KG1 (cell line): ENCODE measurements at places on chromosomes 13 and 19.

DNA sequence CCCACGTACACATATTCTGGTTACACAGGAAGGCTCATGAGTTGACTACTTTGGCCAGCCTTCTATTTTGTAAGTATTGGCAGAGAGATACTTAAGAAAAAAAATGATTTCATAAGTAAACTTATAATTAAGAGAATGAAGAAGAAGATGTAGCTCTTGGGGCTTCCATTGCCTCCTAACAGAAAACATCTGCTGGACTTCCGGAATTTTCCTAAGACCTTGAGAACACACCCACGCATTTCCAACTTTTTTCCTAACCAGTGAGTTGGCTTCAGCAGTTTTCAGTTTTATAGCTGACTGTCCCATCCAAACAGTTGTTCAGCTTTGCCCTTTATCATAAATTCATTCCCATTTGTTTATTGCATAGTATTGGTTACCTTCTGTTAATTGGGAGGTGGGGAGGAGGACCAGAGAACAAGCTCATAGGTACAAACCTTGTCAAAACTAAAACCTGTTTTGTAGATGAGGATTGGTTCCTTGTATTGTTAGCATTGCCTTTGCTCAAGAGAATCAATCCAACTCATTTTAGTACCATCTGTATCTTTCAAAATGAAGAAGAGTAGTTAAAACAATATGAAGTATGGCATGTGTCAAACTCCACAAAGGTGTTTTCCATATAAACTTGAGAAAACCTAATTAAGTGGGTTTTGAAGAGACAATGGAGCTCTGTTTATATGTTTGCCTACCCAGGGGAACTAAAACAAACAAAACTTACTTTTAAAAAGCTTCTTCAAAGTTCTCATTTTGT is 93.9 kb downstream of the COL4A2 start:
- DNase-seq: no peak

DNA sequence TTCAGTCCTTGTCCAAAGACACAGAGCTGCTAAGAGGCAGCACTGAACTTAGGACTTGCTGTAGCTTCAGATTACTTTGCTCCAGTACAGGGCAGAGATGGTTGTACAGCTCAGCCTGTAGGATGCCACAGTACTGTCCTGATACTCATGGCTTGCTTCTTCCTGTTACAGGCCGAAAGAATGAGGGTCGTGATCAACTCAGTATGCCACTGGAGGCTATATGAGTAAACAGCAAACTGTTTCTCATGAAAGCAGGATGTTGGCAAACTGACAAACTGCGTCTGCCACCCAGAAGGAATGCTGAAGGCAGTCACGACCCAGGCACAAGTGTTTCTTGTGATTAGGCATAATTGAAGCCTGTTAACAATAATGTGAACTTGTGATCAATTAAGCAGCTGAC is 2.8 kb downstream of the ZNF749 start:
- DNase-seq: no peak

GRCh38 chr19:53909471-53910169 is 542 bp downstream of the CACNG7 start:
- no peak for DNase-seq

GRCh38 chr13:40793339-40793738 is 3.9 kb downstream of the SLC25A15 start:
- DNase-seq: no peak

GRCh38 chr19:39413911-39414608 is 1.6 kb downstream of the PLEKHG2 start:
- no peak for DNase-seq

GRCh38 chr13:89862691-89863036 is 1484.8 kb upstream of the MIR17HG start:
- DNase-seq: no peak

DNA sequence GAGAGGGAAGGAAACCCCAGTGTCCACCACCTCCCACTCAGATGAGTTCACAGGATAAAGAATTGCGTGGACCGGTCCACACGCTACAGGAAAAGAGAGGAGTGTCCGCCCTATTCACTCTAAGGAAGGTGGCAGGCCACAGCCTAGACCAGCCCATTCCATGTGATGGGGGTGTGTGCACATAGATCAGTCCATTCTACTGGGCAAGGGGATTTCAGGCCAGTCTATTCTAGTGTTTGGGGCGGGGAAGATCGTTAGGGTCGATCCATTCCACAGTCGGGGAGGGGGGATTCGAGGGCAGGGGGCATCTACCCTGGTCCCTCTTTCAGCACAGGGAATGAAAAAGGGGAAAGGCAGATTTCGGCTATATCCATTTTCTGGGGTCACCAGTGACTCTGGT is 7.8 kb downstream of the FIZ1 start:
- no peak for DNase-seq

GRCh38 chr13:42413484-42413815 is 141.5 kb downstream of the AKAP11 start:
- no peak for DNase-seq

GRCh38 chr19:17648097-17648660 is 40.0 kb downstream of the UNC13A start:
- DNase-seq: no peak

GRCh38 chr13:43537124-43537523 is 249.6 kb downstream of the ENOX1 start:
- no peak for DNase-seq

DNA sequence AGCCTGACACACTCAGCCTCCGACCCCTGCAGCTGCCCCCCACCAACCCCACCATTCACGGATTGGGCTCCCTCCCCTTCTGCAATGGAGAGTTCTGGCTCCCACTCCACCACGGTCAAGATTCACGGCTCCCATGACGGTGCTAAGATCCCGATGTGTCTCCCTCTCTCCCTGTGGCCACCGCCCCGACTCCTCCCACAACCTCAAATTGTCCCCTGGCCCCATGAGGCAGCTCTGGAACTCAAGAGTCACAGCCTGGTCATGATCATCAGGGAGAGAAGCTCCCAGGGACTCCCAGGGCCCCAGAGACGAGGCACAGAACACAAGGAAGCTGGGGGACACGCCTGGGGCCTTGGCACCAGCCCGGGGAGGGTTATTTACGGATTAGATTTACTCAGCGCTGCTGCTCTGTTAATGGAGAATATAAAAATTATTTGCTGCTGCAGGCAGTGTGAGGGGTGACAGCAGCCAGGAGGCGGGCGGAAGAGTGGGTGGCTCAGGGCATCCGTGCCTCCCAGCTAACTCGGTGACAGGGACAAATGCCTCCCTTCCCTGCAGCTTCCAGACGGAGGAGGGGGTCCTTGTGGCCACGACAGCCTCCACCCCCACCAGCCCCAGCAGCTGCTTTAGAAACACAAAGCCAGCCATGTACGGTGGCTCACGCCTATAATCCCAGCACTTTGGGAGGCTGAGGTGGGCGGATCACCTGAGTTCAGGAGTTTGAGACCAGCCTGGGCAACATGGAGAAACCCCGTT is 184.2 kb downstream of the PTPRS start:
- no peak for DNase-seq

GRCh38 chr13:44873461-44873860 is 115.8 kb downstream of the NUFIP1 start:
- no peak for DNase-seq

DNA sequence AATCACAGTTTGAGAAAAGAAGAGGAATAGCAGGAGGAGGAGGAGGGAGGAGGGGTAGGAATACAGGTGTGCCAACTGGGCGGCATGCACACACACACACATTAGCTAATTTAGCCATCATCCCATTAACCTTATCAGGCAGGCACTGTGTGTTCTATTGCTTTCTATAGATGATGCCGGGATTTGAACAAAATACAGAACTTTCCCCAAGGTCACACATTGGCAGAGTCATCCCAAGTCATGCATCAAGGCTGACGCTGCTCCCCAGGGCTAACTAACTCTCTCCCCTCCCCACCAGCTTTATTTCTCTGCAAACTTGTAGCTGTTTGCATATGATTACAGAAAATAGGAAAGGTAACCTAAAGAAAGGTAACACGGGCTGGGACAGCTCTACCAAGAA is 83.0 kb downstream of the NUFIP1 start:
- no peak for DNase-seq

GRCh38 chr13:110662091-110662490 is 43.8 kb downstream of the CARS2 start:
- no peak for DNase-seq

GRCh38 chr19:20359933-20360720 is 193.1 kb downstream of the ZNF486 start:
- no peak for DNase-seq

- DNase-seq: no peak
These were observed 30.7 kb downstream of the ZNF844 start for GRCh38 chr19:12095111-12095790.

- DNase-seq: peak; percentile 46
These were observed at the start of gene CD79A for GRCh38 chr19:41876847-41877832. Gene CD79A, plus strand, starts transcription at chr19:41877279. Its CDS starts 26 bp downstream, at chr19:41877305.

DNA sequence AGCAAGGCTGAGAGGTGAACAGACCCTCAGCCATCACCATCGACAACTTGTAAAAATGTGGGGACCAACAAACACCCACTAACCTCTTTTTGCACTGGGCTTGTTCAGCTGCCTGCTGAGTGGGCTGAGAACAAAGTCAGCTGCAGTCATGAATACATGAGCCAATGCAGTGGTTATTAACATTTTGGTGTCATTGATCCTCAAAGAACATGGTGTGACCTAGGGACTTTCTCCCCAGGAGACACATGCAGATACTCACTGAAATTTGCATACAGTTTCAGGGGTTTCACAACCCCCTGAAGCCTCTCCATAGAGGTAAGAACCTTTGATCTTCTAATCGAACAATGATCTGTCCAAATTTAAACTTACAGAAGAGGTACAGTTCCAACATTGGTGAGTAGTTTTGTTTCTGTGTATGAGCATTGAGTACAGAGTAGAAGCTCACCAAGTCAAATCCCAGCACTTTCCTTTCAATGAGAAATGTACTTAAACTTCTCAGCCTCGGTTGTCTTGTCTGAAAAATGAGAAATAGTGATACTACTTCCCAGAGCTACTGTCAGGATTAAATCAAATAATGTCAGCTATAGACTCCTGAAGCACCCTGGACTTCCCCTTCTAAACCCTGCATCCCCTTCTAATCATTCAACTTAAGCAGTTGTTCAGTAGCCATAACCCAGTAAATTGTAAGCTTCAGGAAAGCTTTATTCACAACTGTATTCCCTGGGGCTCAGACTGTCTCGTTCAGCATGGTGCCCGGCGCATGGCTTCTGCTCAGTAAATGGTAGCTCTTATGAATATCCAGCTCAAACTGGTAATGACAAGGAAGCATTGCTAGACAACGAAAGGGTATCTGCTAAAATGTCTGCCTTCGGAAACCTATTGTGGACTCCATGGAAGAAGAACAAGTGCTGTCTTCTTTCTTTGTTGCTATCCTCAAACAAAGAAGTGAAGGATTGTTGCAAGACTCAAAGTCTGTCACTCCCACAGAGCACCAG is 148.7 kb downstream of the FOXO1 start:
- no peak for DNase-seq

GRCh38 chr19:33883859-33884519 is 87.3 kb downstream of the KCTD15 start:
- DNase-seq: no peak

DNA sequence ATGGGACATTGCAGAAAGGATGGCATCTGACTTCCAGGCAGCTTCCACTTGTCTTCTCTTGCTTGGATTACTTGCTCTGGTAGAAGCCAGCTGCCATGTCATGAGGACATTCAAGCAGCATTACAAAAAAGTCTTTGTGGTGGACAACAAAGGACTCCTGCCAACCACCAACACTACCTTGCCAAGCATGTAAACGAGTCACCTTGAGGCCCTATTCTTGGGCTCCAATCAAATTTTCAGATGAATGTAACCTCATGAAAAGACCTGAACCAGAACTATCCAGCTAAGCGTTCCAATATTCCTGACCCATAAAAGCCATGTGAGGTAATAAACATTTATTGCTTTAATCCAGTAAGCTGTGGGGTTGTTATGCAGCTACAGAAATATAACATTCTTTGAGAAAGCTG is 12.5 kb downstream of the PROSER1 start:
- no peak for DNase-seq

DNA sequence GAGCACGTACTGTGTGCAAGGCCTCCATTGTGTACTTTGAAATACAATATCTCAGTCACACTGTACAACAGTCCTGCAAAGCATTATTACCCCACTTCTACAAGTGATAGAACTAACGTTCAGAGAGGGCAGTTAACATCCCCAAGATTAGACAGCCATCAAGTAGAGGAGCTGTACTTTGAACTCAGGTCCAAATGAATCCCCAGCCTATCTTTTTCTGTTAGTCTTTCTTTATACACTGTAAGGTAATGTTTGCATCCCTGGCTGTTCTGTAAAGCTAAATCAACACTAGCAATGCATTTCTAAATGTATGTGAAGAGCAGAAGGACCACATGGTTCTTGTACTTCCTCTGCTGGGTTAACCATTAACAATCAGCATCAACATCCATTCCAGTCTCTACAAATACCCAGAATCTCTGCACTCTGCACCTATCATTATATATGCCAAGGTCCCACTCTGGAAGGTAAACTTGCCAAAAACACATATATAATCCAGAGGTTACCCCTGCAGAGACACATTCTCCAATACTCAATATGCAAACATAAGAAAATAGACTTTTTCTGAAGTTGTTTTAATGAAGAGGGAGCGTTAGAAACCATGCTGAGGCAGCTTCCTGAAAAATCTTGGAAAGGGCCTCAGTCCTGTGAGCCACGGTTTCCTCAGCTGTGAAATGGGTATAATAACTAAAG is 182.3 kb downstream of the MZT1 start:
- no peak for DNase-seq

- no peak for DNase-seq
These were observed 281.3 kb downstream of the KLF5 start for GRCh38 chr13:73340069-73340468.

GRCh38 chr19:49335071-49335783 is at the start of gene CD37:
Gene CD37, plus strand, starts transcription at chr19:49335406. Its CDS starts 135 bp downstream, at chr19:49335541.
- peak; percentile 65 for DNase-seq

GRCh38 chr19:29212356-29212647 is 649 bp downstream of the UQCRFS1 start:
- no peak for DNase-seq

DNA sequence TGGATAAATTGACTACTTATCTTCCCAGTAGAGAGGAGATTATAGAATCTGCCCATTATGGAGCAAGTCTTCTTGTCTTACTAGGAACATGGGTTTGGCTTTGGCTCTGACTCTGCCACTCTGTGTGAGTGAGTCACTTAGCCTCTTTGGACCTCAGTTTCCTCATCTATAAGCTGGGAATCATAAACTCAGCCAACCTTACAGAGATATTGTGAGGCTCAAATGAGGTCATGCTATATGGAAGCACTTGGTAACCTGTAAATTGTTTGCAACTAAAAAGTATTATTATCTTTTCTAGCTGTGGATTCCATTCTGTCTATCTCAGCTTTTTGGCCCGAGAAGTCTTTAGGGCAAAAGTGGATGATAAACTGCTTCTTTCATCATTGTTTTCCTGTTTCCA is 186.8 kb upstream of the TSC22D1 start:
- DNase-seq: no peak

DNA sequence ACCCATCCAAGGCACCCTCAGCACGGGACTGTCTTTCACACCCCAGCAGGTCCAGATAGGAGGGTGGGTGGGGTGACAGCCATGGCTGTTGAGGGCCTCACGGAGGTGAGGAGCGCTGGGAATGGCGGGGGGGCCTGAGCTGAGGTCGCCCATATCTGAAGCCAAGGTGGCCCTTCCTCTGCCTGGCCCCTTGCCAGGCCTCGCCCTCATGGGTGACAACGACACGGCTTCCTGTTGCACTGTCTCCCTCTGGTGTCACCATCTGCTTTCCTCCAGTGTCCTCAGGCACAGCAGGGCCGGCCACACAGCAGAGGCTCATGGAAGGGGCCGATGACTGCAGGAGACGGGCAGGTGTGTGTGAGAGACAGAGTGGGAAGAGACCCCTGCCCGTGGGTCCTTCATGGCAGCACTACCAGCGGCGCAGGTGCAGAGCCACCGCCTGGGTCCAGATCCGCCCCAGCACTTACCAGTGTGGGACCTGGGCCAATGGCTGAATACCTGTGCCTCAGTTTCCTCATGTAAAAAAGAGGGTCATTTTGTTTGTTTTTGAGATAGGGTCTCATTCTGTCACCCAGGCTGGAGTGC is 8.1 kb upstream of the NKPD1 start:
- DNase-seq: no peak
